ENCODE measurements at places on chromosomes 4 and X.

DNA sequence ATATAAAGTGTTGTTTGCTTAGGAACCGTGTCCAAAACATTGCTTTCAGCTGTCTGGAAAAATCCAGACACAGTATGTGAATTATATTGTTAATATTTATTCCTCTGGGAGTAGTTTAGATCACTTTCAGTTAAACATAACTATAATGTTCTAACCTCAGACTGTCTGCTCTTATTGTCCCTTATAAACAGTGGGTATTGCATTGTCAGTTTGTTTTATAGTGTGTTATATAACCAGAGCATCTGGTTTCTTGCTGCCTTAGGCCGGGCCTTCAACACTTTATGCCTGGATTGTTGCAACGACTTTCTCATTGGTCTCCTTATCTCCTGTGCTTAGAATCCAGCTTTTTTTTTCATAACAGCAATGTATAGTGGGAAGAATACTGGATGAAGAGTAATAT is 26.4 kb downstream of the ATG4A start:
- DNase-seq = no peak

- no peak for DNase-seq
These were observed 459.2 kb upstream of the GALNT7 start for GRCh38 chr4:172709376-172709775.

- no peak for DNase-seq
These were observed 212.2 kb upstream of the GPRIN3 start for GRCh38 chr4:89519771-89520320.

DNA sequence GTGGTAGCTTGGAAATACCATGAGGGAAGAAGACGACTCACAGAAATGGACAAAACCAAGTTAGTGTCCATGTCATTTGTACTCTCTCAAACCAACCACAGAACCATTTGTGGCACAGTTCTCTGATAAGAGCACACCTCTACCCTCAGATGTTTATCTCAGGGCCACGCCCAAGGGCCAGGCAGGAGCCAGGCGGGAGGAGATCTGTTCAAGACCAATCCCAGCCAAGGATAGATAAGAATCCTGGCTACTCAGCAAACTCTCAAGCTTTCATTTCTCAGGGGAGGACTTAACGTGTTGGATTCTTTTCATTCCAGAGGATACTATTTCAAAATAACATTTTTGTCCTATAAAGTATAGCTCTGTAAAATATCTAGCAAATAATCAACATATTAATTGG is 95.0 kb downstream of the NYX start:
- DNase-seq = no peak

GRCh38 chr4:32884198-32884597 is 2164.0 kb downstream of the PCDH7 start:
- DNase-seq = no peak

GRCh38 chrX:134774190-134775048 is 116.1 kb upstream of the PLAC1 start:
- no peak for DNase-seq

All from stimulated activated CD8-positive, alpha-beta memory T cell treated with anti-CD3 and anti-CD28 coated beads, Interleukin-2, amount 100 ng/mL, for 1 hour (primary cell).